ENCODE measurements at places on chromosomes 5 and 9.

DNA sequence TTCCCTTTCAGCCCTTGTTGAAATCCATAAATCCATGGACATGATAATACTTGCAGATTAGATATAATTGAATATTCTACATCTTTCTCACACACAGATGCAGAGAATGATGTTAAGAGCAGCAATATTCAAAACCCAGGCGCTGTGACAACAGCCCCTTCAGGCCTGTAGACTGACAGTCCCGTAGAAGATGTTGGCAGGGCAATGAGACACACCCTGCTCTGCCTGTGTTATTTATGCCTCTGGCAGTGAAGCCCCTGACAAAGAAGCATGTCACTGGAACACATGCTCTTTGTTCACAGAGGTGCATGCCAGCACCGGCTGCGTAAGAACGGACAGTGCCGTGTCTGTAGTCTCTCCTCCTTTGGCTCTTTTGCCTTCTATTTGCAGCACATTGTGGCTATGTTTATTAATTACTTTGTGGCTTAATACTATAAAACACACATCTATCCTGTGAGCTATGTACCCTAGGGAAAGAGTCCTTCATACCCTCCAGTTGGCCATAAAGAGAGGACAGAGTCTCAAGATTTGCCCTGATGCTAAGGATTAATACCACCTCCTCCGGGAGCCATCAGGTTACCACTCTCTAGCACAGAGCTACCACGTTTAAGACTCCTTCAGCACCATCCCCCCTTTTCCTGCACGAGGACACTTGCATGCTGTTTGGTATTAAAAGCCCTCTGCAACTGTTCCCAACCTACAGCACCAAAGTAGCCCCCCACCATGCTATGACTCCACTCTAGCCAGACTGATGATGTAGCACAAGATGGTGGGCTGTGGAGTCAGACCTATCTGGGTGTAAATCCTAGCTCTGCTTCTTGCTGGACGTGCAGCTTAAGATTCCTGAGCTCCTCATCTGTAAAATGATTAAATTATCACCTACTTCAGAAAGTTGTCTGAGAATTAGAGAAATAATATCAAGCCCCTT is 2.0 kb upstream of the ANP32B start:
- peak; percentile 32 for DNase-seq

DNA sequence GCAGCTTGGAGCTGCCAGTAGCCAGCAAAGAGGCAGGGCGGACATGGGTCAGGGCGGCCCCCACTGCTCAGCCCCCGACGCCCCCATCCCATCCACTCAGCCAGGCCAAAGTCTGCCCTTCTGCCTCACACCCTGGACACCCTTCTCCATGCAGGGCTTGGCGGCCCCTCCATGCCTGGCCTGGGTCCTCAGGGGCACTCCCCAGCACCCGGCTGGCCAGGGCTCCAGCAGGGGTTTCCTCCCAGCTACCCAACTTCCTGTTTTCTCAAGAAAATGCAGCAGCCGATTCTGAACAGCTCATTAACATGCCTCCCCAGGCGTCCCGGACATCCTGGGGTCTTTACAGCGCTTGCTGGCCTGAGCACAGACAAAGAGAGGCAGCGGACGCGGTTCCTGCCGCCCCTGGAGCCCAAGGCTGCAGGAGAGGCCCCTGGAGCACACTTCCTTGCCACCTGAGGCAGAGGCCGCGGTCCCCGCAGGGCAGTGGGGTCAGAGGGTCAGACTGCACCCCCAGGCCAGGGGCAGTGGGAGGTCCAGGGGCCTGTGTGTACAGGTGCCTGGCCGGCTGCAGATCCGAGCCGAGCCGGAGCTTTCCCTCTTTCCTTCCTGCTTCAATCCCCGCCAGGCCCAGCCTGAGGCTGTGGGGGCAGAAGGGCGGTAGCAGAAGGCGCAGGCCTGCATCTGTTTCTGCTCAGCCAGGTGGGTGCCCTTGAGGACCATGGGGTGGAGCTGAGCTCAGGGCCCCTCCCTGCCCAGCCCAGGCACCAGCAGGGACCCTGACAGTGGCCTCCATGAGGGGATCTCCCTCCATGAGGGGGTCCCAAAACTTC is 18.7 kb upstream of the NRARP start:
- DNase-seq, result no peak

GRCh38 chr9:90907790-90908189 is 106.2 kb downstream of the SYK start:
- no peak for DNase-seq

DNA sequence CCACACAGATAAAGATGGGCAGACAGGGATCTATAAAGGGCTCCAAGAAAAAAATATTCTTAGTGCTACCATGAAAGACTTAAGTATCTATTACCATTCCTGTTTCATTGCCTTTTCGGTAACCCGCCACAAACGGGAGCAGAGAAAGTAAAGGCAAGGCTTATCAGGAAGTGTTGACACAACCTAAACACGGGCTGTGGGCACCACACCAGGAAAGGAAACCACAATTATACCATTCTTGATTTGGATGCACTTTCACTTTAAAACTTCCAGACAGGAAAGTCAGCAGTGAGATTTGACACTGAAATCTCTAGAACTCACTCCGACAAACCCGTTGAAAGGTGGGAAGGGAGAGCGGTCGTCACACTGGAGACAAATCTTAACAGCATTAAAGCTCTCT is 6.5 kb downstream of the TLE1 start:
- no peak for DNase-seq

DNA sequence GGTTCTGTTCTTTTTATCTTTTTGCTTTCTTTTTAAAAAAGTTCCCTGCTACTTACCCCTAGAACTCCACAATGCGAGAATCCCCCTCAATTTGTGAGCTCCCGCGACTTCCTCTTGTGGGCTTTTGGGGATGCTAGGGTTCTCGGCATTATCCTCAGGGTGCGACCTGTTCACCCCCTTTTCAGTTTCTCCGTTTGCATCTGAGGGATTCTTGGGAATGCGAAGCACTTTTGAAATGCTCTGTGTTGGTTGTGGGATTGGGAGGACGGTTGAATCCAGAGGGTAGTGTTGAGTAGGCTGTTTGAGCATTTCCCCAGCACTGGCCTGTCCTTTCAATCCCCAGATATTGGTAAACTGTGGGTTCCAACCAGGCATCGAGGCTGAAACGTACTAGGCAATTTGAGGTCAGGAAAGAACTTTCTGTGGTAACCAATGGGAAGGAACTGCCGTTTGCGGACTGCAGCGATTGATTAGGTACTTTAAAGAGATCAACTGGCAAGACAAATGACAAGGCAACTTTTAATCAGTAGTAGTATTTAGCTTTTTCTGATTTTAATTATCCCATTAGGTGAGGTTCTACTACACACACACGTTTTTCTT is 415 bp downstream of the XRCC4 start:
- DNase-seq, result no peak

GRCh38 chr9:1916655-1917054 is 98.5 kb upstream of the SMARCA2 start:
- DNase-seq, result no peak

- no peak for DNase-seq
Observed at GRCh38 chr5:136022965-136023364, 5.8 kb upstream of the TGFBI start.

- DNase-seq, result no peak
Observed at GRCh38 chr5:120152472-120152871, 311.6 kb upstream of the PRR16 start.

DNA sequence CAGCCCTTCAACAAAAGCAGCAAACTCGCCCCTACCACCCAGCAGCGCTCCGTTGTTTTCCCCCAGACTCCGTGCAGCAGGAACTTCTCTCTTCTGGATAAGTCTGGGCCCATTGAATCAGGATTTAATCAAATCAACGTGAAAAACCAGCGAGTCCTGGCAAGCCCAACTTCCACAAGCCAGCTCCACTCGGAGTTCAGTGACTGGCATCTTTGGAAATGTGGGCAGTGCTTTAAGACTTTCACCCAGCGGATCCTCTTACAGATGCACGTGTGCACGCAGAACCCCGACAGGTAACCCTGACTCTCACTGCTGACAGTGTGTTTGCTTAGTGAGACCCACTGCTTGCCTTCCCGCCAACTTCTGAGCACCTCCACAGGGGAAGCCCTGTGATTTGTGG is 81.8 kb downstream of the PRDM6 start:
- DNase-seq, result no peak

GRCh38 chr5:36874465-36874864 is 2.1 kb upstream of the NIPBL start:
- DNase-seq, result no peak

DNA sequence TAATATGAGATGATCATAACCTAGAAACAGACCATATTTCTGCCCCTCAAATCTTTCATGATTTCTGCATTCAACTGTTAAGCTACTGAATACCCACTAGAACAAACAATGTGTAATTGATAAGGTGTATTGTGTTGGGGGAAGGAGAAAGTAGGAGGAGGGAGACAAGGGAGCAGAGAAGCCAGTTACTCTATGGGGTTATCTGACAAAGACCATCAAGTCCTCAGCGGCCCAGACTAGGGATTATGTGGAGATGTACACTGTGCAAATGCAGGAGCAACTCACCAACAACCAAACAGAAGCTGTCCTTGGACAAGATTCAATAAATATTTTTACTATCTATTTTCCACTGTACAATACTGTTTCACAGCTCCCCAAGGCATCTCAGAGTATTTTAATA is 2.7 kb downstream of the NRG2 start:
- no peak for DNase-seq

DNA sequence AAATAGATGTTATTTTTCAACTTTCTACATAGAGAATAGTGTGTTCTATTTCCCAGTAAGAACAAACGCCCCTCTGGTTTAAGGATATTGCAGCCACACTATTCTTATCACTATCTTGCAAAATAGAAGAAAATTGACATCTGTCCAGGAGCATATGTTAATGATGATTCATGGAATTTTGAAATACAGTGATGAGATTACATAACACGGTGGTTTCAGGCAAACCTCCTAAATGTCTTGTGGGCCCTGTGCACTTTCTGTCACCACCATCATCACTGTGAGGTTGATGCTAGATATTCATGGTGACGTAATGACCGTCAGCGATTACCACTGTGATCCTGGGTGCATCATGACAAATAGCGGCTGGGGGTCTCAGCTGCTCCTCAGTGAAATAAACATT is 48.1 kb downstream of the CFAP90 start:
- no peak for DNase-seq

DNA sequence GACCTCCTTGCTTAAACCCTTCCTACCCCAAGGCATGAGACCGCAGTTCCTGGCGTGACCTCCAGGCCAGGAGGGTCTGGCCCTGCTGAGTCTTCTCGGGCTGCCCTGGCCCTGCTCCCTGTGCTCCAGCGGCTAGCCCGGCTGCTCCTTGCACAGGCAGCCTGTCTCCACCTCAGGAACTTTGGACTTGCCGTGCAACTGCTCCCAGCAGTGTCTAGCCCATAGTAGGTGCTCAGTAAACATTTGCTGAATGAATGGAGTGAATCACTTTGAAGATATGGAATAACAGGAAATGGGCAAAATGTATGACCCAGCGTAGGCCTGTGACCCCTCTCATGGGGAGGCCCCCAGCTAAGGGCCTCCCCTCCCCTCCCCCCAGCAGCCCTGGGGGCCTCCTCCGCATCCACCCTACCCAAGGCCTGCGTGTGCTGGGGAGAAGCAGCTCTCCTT is 127.1 kb downstream of the ZNF354C start:
- DNase-seq, result no peak

DNA sequence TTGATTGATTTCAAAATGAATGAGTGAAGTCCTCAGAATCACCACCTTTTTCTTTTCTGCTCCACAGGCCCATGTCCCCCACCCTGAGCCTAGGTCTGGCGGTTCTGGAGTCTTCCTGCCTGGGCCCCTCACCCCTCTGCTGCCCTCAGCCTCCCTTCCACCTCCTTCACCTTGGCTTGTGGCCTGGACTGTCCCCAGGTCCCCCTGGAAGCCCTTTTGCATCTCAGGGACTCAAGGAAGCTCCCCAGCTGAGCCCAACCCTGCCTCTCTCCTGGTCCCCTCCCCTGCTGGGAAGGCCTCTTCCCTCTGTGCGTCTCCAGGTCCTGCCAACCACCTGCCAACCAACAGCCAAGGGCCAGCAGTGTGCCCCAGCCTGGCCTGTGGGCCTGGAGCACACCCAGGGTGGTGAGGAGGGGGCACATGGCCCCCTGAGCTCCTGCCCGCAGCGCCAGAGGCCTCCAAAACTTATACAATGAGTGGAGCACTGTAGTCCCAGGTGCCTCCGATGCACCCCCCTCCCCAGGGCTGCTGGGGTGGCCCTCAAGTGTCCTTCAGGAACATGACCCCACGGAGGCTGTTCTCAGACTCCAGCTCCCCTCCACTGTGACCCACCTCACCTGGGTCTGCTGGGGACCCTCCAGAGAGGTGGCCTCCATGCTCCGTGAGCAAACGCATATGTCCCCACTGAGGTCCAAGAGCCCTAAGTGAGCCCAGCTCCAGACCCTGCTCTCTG is 20.3 kb downstream of the GLT6D1 start:
- no peak for DNase-seq

DNA sequence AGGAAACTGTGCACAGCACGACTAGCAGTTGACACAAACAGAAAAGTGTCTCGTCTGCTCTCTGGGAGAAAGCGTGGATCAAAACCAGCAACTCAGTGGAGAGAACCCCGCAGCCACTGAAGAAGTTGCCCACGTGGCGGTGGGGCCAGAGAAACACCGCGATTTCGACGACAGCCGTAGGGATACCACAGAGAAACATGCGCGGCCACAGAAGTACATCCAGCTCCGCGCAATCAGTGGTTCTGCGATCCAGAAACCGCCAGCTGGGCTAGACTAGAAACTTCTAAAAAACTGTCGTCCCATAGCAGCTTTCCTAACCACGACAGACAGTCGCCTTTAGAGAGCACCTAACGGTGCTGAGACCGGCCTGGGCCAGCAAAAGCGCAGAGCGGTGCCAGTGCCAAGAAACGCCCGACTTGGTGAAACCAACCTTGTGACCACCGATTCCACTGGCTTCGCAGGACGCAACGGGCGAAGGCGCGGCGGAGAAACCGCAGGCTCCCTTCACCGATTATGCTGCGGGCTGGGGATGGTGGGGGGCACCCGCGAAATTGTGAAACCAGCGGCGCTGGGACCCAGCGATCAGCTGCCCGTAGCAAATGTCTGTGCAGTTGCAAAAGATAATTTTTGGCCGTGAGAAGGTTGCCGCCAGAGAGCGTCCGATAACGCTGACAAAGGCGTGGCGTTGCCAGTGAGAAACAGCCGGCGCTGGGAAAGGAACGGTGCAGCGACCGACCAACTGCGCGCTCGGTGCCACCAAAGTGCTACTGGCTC is 2.7 kb upstream of the ANXA2R start:
- peak; percentile 75 for DNase-seq

DNA sequence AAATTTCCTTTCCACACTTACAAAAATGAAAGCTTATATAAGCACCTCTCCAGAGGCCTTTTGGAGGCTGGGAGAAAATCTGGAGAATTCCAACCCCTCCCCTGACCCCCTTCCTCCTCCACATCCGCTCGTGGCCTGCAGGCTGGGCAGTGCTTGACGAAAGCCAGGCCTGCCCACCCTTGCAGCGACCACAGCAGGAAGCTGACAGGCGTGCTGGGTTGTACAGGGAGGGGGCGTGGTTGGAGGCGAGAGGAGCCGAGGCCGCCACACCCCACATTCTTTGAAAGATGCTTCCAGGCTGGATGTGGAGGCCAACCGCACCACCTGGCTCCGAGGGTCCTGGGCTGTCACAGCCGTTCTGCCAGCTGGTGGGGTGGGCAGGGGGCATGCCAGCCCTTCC is 47.8 kb upstream of the IER5L start:
- no peak for DNase-seq

Measured in substantia nigra (tissue), 51 donors.